Activated T-helper 1 cell treated with anti-CD3 and anti-CD28 coated beads, Interleukin-2, amount 50 U/mL, for 16 hours (primary cell): ENCODE measurements at places on chromosomes 6 and 20.

GRCh38 chr20:34693414-34693813 is 10.7 kb upstream of the TP53INP2 start:
- no peak for DNase-seq

- no peak for DNase-seq
Observed at GRCh38 chr20:50133041-50133440, 20.1 kb upstream of the UBE2V1 start.

GRCh38 chr6:32857156-32857891 is 3.3 kb downstream of the PSMB9 start:
- no peak for DNase-seq

GRCh38 chr6:168703990-168704389 is 263.0 kb downstream of the SMOC2 start:
- DNase-seq: no peak

DNA sequence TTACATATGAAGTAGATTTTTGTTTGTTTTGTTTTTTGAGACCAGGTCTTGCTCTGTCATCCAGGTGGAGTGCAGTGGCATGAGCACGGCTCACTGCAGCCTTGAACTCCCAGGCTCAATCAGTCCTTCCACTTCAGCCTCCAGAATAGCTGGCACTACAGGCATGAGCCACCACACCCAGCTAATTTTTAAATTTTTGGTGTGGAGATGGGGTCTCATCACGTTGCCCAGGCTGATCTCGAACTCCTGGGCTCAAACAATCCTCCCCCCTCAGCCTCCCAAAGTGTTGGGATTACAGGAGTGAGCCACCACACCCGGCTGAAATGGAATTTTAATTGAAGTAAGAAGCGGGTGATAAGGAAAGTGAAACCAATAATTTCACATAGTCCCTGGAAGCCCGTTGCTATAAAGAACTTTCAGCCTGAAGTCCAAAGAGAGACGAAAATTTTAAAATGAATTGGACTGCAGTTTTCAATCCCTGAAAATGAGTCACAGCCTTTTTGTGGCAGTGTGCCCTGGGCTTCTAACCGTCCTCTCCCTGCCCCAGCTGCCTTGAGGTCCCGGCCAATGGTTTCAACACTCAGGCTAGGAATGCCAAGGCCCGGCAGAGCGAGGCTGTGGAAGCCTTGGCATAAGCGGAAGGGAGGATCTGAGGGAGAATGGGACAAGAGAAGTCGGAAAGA is 757 bp downstream of the RAET1E start:
- DNase-seq: no peak

DNA sequence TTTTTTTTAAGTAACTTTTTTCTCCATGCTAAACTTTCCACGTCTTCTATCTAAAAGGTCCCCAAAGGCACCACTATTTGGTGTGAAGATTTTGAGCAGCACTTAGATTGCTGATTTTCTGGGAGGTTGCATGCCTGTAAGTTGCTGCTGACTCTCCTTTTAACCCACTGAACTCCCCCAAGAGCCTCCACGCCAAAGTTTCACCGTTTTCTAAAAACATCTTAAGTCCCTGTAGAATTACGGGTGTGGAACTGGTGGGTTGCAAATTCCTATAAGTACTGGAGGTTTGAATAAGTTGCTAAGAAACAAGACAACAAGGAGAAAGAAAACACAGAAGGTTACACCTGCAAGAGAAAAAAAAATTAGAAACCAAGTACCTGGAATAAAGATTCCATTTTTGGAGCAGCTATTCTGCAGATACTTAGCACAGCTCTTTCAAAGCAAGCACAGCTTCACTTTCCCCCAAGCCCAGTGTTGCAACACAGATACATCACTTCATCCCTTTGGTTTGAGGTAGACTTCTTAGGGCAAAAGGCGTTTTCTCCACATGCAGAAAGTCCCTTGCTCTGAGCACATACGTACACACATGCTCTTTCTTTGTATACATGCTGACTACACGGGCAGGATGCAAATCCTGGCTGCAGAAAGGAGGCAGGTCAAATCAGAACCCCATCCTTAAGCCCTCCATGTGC is 5.0 kb downstream of the JAG1 start:
- DNase-seq: no peak

DNA sequence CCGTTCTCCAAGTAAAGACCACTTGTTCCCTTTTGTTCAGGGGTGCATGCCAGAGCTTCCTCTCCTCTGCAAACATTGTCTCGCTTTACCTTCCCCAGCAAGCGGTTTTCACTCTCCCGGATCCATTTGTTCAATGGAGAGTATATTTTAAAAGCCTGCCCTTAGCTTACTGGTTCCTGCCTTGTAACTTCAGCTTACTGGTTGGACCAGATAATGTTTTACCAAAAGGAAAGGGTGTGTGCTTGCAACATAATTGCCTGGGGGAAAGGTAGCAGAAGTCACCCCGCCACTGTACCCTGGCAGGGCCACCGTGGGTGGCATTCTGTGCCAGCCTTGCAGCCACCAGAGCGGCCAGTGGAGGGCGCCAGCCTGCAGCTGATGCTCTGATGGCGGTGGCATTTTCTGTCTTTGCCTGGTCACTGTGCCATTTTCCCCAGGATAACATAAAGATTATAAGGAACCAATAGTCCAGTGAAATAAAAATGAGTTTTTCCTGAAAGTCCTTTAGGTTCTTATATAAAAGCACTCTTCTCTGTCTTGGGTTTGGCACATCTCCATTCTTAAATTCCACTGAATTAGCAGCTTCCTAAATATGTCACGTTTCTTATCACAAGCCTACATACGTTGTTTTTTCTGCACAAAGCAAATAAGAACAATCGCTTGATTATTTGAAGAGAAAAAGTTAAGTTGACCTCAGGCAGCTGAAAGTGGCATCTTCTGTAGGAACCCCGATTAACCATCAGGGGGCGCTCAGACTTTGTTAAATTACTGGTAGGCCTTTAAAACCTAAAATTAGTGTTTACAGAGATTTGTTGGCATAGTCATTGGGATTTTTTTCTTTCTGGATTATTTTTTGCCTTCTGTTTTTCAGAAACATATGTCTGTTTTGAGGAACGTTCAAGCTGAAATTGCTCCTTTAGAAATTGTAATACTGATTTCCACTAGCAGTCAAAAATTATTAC is 67.4 kb upstream of the XRN2 start:
- DNase-seq: peak; percentile 24

- no peak for DNase-seq
Observed at GRCh38 chr6:152879681-152880080, 103.2 kb downstream of the FBXO5 start.

DNA sequence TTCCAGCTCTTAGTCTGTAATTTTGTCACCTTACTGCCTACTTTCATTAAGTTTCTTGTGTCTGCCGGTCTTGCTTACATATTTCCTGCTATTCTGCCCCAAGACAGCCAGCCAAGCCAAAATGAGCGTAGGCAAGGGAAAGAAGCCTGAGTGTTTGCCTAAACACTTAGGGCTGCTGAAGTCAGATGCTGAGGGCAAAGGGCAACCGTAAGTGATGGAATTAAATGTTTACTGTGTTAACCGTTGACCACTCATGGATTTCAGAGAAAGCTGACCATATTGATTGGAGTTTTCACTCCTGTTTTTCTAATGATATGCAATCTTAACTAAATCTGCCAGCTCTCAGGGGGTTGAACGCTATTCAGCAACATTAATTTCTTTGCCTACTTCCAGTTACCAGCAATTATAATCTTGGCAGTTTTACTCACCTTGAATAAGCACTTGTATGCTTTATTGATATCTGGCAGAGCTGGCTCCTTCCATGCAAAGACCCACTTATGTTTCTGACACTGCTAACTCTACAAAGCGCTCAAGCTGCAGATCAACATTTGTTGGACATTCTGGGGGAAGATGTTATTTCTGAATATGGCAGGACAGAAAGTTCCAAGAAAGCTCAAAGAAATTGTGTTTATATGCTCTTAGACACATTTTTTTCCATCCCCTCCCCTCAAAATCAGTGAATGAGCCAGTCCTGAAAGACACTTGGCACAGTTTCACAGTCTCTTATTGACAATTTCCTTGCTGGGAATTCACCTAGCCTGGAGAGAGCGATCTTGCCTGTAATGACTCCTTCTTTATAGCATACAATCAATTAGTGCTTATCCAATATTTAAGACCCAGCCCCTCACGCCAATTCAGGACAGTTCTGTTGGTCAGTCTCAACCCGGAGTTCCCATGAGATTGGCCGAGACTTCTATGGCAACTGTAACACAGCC is 183.8 kb downstream of the PLCB1 start:
- DNase-seq: no peak

GRCh38 chr6:125839471-125839870 is 48.7 kb downstream of the NCOA7 start:
- no peak for DNase-seq

GRCh38 chr6:18360188-18360587 is 27.0 kb upstream of the RNF144B start:
- DNase-seq: no peak

- no peak for DNase-seq
Observed at GRCh38 chr6:1679688-1680068, 70.0 kb downstream of the FOXC1 start.

- no peak for DNase-seq
Observed at GRCh38 chr6:106381881-106382280, 21.4 kb downstream of the CRYBG1 start.

DNA sequence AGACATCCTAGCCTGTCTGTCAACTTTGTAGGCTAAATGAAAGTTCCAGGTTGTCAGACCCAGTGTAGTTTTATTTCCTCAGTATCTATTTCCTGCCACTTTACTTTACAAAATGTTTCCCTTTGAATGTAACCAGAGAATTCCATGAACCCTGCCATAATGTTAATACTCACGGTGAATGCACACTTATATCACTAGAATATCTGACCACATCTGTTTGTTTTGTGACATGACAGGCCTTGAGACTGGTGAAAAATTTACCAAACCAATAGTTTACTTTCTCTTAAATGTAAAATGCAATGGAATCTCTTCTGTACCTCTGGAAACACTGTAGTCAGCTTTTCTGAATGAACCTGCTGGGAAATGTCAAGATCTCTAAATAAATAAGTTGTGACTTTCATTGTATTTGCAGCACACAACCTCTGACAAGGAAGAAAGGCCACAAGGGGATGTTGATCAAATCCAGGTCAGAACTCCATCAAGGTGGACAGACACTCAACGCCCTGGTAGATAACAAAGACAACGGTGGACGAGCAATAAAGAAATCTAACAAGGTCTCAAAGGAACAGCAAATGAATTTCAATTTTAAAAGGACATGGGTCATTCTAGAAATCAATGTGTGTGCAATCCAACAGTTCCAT is 59.2 kb downstream of the BACH2 start:
- no peak for DNase-seq

DNA sequence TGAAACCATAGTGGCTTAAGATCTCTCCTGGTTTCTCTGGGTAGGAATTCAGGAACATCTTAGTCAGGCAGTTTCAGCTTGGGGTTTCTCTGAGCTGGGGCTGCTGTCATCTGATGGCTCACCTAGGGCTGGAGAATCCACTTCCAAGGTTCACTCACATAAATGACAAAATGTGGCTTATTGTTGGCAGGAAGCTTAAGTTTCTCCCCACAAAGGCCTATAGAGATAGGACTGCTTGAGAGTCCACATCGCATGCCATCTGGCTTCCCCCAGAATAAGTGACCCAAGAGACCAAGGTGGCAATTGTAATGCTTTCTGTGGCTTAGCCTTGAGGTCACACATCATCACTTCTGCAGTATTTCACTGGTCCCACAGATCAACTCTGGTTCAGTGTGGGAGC is 131.4 kb downstream of the EDN1 start:
- DNase-seq: no peak

DNA sequence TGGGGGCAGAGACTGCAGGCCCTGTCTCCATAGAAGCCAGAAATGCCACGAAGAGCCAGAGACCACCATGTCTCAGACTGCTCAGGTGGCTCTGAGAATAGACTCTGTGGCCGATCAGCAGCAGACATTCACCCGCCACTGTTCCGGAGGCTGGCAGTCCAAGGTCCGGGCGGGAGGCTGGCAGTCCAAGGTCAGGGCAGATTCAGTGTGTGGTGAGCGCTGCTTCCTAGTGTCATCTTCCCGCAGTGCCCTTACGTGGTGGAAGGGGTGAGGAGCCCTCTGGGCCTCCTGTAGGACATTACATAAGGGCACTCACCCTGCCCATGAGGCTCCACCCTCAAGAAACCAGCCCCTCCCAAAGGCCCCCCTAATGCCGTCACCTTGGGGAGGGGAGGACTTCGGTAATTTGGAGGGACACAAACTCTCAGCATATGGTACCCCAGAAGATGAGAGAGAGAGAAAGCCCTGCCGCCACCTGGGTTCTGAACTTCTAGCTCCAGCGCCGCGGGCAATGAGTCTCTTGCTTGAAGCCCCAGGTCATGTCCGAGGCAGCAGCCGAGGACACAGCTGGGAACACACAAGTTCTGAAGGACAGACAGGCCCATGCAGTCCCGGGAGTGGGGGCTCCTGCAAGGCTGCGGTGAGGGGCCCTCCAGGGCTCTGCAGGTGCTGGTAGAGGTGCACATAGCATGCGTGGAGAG is 36.4 kb downstream of the DACT2 start:
- DNase-seq: no peak

- DNase-seq: no peak
Observed at GRCh38 chr6:163782436-163783003, 368.0 kb downstream of the QKI start.

- no peak for DNase-seq
Observed at GRCh38 chr6:62324834-62325233, 38.8 kb upstream of the KHDRBS2 start.

DNA sequence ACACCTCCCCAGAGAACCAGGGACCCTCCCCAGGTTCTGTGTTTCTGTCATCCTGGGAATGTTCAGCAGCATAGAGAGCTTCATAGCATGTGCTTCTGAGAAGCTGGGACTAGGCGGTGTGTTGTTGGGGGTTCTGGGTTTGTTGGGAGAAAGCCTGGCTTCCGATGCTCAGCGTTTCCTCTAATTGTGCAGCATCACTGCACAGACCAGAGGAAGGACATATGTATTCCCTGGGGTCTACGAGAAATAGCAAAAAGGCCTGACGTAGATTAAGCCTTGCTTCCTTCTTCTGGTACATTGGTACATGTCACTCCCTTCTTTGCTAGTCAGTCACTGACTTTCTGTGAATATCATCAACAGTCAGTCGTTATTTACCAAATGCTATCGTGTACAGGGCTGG is 96.9 kb upstream of the SGK1 start:
- no peak for DNase-seq

DNA sequence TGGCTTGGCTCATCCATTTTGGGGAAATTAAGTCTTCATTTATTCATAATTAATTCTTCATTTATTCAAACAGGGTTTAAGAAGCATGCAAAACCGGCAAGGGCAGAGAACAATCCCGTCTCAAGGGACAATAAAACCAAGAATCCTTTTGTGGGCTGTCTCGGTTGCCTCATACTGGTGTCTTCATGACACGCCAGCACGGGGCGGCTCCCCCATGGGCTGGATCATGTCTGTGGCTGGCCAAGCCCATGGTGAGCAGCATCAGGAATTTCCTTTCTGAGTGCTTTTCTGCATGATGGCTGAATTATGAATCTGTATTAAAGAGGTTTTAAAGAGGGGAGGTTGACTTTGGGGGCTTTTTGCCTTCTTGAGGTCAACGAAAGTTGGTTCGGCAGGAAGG is 38.3 kb upstream of the DUSP22 start:
- DNase-seq: no peak

DNA sequence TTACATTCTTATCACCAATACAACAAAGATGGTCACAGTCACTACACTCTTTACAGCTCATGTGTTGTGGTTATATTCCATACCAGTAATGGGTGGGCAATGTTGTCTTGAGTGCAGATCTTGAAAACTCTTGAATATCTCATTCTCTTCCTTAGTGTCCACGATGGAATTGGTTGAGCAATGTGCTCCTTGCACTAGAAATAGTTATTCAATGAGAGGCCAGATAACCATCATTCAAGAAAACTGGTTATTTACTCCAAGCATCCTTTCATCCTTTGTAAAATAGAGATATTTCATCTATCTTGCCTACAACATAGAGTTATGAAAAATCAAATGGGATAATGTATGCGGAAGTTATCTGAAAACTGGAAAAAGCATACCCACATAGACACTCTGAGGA is 215.9 kb downstream of the ARHGAP18 start:
- DNase-seq: no peak
